ENCODE measurements at places on chromosomes 1 and 21. TPM values are rescaled to one million over a fixed set of nuclear protein-coding genes. Genes with fewer than 3 reads are reported as not detected.
A peak's percentile ranks its signal among the peaks of the same experiment; 100 is the strongest.

GRCh38 chr1:112876315-112876714 lies 79.7 kb downstream of the SLC16A1 start:
- DNase-seq, result no peak

OPTC gene
- total RNA-seq, result not detected

DNA sequence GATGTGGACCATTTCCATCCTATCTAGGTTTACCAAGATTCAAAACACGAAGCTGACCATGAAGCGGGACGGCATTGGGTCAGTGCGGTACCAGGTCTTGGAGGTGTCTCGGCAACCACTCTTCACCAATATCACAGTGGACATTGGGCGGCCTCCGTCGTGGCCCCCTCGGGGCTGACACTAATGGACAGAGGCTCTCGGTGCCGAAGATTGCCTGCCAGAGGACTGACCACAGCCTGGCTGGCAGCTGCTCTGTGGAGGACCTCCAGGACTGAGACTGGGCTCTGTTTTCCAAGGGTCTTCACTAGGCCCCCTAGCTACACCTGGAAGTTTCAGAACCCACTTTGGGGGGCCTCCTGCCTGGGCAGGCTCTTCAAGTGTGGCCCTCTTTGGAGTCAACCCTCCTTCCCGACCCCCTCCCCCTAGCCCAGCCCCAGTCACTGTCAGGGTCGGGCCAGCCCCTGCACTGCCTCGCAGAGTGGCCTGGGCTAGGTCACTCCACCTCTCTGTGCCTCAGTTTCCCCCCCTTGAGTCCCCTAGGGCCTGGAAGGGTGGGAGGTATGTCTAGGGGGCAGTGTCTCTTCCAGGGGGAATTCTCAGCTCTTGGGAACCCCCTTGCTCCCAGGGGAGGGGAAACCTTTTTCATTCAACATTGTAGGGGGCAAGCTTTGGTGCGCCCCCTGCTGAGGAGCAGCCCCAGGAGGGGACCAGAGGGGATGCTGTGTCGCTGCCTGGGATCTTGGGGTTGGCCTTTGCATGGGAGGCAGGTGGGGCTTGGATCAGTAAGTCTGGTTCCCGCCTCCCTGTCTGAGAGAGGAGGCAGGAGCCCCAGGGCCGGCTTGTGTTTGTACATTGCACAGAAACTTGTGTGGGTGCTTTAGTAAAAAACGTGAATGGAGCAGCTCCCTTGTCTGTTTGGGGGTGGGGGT lies 864 bp upstream of the CCDC24 start:
- no peak for DNase-seq

CLDN17 gene
- not detected for total RNA-seq

LRRC7 gene
- 75.0 TPM for total RNA-seq

- DNase-seq, result no peak
These were observed 146.8 kb downstream of the PAPPA2 start for GRCh38 chr1:176609556-176610408.

DNA sequence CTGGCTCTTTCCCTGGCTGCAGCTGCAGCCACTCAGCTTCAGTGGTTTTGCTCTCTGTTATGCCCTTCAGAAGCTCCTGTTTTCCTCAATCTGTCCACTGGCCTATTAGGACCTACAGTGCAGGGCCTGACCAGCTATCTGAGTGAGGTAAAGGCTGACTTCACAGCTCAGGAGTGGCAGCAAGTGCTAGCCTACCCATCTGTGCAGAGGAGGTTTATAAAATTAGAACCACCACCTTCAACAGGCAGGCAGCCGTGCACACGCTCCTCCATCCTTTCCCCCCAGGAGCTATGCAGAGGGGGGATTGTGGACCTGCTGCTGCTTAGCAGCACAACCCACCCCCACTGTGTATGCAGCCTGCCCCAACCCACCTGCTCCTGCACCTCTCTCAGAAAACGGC lies 8.3 kb downstream of the ADAR start:
- DNase-seq, result no peak

DNA sequence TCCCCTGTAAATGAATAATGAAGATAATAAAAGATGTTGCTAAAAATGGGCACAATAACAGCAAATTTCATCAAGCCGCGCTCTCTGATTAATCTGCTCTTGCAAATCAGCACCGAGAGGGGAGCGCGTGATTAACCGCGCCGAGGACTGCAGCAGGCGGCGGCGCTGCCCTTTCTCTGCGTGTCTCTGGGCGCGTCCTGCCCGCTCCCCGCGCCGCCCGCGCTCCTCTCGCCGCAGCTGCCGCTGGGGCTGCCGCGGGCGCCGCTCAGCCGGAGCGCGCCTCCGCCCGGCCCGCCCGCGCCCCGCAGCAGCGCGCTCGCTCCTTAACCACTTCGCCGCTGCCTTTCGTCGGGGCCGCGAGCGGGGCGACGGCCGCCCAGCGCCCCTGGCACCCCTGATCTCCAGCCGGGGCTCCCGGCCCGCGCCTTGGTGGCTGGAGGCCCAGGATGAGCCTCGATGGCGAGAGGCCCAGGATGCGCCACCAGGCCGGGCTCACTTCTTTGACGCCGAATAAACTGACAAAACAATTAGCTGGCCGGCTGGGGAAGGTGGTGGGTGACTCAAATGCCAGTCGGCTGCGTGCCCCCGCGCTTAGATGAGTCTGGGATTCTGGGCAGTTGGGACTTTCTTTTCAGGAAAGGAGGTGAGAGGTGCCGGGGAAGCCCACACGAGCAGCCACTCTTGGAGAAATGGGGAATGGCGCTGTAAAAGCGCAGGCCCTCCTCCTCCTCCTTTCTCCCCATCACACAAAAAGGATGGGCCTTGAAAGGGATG lies 221.4 kb upstream of the PKN2 start:
- DNase-seq, result peak; percentile 49

FCN3 gene
- not detected for total RNA-seq

DNA sequence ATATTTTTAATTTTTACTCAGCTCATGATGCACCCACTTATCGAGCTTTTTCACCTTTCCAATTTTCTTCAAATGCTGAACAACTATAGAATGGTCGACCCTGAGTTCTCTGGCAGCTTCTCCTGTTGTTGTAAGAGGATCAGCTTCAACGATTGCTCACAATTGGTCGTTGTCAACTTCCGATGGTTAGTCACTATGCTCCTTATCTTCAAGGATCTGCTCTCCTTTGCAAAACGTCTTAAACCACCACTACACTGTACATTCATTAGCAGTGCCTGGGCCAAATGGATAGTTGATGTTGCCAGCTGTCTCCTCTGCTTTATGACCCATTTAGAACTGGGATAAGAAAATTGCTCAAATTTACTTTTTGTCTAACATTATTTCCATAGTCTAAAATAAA lies 385.9 kb upstream of the LYPLAL1 start:
- no peak for DNase-seq

RAP1GAP gene
- total RNA-seq, result 37.1 TPM

DNA sequence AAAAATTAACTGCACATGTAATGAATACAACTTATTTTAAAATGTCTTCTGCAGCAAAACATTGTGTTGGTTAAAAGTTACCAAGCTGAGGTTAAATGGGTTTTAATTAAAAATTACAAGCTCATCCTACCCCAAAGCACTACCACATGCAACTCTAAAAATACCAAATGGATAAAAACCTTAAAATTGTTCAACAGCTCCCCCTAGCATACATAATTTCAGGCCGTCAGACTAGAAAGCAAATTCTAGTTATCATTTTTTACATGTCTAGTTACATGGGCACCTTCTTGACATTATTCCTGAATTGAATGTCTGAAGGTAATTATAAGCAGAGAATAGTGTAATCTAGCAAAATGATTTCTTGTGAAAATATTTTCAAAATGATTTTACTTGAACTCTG lies 176.5 kb downstream of the C1orf21 start:
- no peak for DNase-seq

PTPN7 gene
- 1.4 TPM for total RNA-seq

SEC16B gene
- 3.7 TPM for total RNA-seq

GRCh38 chr21:45865106-45865835 lies 116.3 kb upstream of the COL6A1 start:
- no peak for DNase-seq

GRCh38 chr1:198333744-198334143 lies 176.9 kb downstream of the NEK7 start:
- no peak for DNase-seq

GRCh38 chr1:49686107-49686506 lies 337.6 kb downstream of the AGBL4 start:
- DNase-seq, result no peak

GRCh38 chr21:35563885-35564451 lies 496.4 kb downstream of the SETD4 start:
- peak; percentile 69 for DNase-seq

GRCh38 chr1:212488436-212489283 lies 55.9 kb downstream of the NENF start:
- peak; percentile 61 for DNase-seq

ERVH48-1 gene
- not detected for total RNA-seq

DNA sequence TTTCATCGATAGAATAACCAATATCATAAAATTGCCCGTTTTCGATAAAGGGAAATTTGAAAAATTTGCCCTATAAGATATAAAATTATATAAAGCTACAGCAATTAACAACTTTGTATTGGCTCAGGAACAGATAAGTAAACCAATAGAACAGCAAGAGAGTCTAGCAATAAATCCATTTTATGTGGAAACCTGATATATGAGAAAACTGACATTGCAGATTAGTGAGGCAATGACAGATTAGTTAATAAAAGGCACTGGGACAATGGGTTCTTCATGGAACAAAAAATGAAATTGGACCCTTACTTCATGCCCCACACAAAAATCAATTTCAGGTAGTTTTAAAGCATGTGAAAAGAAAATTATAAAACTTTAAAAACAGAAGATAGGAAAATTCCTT lies 169.9 kb upstream of the ST6GALNAC5 start:
- DNase-seq, result no peak

FAM72D gene
- total RNA-seq, result 1.6 TPM

GRCh38 chr1:204257446-204257845 lies 43.7 kb upstream of the GOLT1A start:
- DNase-seq, result no peak

- DNase-seq, result no peak
These were observed 32.8 kb downstream of the C2CD2 start for GRCh38 chr21:41921021-41921420.

- DNase-seq, result no peak
These were observed 642 bp upstream of the SLC16A1 start for GRCh38 chr1:112956544-112957132.

VCAM1 gene
- 80.2 TPM for total RNA-seq

NES gene
- 61.8 TPM for total RNA-seq

GRCh38 chr1:233364695-233365539 lies 37.4 kb downstream of the MAP3K21 start:
- peak; percentile 7 for DNase-seq

GRCh38 chr1:70361727-70362398 lies 7.3 kb upstream of the ANKRD13C start:
- DNase-seq, result no peak

RNU1-3 gene
- 4,182 TPM for total RNA-seq

DNA sequence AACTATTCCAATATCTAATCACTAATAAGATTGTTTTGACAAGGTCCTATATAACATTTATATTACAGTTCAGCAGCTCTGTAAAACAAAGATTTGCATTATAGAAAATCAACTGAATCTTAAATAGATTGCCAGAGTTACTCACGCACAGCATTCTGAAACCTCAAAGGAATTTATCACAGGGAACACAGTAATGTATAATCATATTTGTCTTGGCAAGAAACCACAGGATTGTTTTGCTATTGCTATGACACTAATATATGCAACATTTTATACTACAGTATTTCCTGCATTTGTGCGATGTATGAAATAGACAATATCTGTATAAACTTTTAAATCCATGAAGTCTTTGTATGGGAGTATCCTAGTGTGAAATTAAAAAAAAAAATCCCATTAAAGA lies 101.4 kb downstream of the PLPPR5 start:
- no peak for DNase-seq

CFHR3 gene
- total RNA-seq, result 0.72 TPM

CA6 gene
- total RNA-seq, result not detected

ACTL8 gene
- not detected for total RNA-seq

Data from spinal cord (tissue), 10 donors.